ENCODE measurements at places on chromosomes 2 and 18.

DNA sequence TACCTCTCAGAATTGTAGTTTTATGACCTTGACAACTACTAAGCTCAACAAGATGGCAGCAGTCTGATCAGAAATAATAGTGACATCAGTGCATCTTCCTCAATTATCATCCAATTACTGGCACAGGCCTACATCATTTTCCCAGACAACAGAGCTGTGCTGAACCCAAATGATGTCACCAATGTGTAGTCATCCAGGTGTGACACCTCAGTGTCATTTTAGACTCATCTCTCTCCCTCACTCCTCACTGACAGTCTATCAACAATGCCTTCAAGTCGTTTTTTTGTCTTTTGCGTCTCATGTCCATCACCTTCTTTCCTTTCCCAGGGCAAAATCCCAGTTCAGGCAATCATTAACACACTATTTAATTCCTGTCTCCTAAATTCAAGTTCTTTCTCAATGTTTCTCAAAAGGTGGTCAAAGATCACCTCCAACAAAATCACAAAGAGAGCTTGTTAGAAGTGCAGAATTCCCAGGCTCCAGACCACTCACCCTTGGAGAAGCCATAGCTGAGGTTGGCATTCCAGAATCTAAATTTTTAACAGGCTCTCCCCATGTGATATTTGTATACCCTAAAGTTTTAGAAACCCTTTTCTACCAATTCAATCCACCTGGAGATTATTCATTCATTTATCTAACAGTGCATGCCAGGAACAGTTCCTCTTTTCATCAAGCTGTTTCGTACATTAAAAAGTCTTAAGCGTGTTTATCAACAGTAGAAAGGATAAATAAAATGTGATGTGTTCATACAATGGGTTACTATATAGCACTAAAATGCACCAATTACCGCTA is 125.3 kb upstream of the KLF7 start:
- DNase-seq = no peak

GRCh38 chr2:28035163-28035690 is 144.7 kb downstream of the BABAM2 start:
- DNase-seq = no peak

- no peak for DNase-seq
Measured at GRCh38 chr2:200507179-200507578, 2.7 kb downstream of the KCTD18 start.

DNA sequence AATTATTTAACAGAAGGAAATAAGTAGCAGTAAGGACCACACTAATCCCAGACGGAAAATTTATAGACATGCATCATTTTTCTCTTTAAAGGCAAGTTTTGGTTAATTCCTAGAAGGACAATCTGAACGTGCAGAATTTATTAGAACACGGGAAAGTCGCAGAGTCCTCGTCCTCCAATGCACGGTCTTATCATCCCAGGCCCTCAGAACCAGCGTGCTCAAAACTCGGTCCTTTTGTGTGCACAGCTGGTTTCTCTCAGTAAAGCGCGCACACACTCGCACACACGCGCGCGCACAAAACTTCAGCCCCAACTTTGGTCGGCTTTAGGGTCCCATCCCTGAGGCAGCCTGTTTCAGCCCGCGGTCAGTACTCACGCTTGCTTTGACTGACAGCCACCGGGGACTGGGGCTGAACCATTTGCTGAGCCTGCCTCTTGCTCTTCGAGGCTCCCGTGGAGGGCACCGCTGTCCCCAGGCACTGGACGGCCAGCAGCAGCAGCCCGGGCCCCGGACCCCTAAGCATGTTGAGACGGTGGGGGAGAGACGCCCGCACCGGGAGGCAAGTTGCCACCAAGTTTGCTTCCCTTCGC is 493 bp downstream of the FN1 start:
- no peak for DNase-seq

DNA sequence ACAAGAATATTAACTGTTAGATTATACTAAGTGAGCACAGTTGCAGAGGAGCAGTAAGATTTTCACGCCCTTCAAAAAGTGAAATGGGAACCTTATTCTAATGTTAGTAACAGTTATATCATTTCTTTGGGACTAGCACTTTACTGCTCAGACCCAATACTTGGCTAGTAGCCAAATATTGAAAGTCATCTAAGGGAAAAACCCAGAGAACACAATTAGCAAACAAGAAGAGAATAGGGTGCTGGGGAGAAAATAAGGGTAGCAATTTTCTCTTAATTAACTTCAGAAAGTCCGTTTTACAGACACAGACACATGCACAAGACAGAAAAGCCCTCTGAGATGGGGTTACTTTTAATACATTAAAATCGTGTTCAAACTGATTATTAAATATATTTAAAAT is 71.8 kb downstream of the ID2 start:
- DNase-seq = no peak

GRCh38 chr2:8535821-8536685 is 145.8 kb upstream of the ID2 start:
- DNase-seq = no peak

GRCh38 chr2:119109866-119110265 is 48.7 kb downstream of the C1QL2 start:
- DNase-seq = no peak

- DNase-seq = no peak
Measured at GRCh38 chr18:41504316-41504715, 450.7 kb upstream of the PIK3C3 start.

GRCh38 chr2:135561925-135562324 is 30.6 kb downstream of the R3HDM1 start:
- no peak for DNase-seq

- no peak for DNase-seq
Measured at GRCh38 chr2:223008162-223008561, 43.8 kb upstream of the KCNE4 start.

- DNase-seq = no peak
Measured at GRCh38 chr2:178152033-178152432, 39.8 kb downstream of the RBM45 start.

GRCh38 chr18:79523736-79524180 is 128.0 kb downstream of the NFATC1 start:
- DNase-seq = no peak

DNA sequence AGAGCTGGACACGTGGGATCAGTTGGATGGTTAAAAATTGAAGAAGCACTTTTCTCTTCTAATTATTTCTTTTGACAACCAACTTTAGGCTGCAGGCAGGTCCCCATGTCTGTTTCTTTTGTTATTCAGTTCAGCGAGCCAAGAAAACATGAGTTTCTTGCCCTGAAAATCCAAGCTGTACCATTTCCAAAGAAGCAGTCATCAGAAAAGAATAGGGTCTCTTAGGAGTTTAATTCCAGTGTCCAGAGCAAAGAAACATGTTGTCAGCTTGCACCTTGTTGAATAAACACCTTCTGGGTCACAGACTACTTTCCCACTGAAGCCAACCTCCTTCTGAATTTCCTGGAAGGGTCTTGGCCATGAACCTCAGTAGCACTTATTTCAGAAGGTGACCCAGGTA is 170.5 kb upstream of the COPS8 start:
- no peak for DNase-seq

DNA sequence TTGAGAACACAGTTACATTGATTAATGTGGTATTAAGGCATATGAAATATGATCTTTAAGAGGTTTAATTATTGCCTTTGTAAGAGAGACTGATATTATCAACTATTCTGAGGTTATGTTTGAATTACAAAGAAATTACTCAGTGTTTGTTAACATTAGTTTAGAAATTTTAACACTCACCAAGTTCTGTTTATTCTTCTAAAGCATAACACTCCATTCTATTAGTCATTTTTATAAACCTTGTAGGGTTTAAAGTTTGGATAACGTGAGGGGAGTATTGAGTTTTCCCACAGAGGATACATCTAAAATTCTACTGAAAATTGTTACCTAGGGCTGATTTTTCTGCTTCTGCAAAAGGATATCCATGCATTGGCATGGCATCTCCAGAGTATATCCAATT is 7.7 kb downstream of the CCDC178 start:
- DNase-seq = no peak

DNA sequence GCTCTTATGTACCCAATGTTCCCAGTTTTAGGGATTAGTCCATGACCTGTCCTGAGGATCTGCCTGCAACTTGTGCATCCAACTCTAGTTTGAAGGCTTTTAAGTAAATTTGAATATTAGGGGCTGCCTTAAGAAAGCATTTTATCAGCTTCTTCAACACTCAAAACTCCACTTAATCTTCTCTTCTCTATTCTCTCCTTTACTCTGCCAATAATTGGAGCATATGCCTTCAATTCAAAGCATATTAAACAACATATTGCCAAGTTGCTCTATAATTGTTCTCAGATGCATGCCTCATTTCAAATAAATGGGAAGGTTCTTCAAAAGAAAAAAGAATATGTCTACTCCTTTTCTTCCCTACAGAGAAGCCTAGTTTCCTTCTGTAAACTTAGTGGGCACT is 84.8 kb upstream of the NCKAP5 start:
- no peak for DNase-seq

GRCh38 chr2:149313512-149313972 is 16.8 kb upstream of the LYPD6 start:
- peak; percentile 45 for DNase-seq

DNA sequence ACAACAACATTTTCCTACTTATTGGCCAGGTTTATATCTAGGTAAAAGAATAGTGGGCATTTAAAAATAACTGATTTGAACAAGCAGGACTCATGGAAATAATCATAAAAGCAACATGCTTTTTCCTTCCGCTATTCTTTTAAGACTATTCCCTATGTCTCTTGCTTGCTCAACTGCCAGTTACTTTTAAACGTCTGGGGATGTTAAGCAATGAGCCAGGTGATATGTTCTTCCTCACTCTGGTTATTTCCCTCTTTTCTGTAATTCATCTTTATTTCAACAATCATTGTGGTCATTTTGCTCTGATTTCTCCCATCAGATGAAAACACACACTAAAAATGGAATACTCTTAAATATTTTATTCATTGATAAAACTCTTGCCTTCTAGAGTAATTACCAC is 33.4 kb upstream of the SLC8A1 start:
- DNase-seq = no peak

- no peak for DNase-seq
Measured at GRCh38 chr18:7514796-7515440, 52.2 kb upstream of the PTPRM start.
